ENCODE measurements at places on chromosomes 6 and 20.

DNA sequence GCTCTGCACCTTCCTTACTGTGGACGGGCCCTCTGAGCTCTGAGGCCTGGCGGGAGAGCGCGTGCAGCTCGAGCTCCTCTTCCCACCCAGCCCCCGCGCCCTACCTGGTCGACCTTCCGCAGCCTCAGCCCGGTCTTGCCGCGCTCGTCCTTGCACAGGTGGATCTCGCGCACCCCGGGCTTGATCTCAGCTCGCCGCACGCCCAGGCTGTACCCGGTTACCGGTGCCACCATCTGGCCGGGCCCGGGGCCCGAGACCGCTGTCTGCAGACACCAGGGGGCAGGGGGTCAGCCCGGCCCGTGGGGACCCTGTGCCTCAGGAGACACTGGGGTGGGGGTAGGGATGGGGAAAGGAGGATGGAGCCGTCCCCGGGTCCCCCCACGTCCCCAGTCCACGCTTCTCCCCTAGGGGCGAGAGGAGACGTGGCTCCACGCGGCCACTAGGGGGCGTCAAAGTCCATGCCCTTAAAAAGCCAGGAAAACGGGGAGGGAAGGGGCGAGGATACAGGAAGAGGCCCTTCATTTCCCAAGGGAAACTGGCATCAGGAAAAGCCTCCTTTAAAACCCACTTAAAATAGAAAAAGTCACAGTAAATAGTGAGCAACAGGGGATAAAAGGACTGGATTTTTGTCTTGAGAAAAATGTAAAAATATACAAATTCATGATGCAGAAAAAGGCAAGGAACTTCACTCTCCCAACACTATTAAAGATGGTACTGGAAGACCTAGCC, 15.5 kb downstream of the SDCBP2 start:
- peak; percentile 43 for DNase-seq

DNA sequence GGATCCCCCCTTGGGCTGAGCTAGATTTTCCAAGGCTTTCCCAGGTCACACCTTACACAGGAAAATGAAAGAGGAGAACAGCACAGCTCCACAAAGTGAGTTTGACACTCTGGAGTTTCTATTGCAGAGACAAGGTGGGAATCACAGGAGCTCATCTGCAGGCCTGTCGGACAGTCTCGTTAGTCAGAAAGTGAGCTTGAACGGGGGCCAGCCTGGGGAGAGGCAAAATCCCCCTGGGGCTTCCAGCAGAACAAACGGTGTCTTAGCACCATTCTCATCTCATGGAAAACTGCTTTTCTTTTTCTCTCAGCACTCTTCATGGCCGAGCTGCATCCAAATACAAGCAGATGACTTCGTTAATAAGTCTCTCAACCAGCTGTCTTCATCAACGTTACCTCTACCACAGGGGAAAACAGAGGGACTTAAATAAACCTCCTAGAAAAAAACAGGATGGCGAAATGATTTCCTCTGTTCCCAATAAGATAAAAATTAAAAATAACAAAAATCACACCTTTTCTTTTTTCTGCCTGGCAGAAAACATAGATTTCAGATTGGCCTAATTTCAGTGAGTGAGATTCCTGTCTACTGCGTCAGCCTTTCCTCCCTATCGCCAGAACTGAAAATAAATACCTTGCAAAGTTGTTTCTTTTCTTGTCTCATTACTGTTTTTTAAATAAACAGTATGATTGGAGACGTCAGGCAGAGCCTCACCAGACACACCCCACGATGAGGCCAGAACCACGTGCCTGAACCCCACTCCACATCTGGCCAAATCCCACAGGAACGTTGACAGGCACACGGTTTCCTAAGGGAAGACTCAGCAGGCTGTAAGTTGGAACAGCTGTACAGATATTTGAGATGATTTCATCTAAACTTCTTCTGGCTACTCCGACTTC, 219.0 kb downstream of the TTLL2 start:
- no peak for DNase-seq

- no peak for DNase-seq
Measured at GRCh38 chr20:57605878-57606277, 14.3 kb downstream of the ZBP1 start.

GRCh38 chr6:46323312-46323965, 152.7 kb upstream of the ENPP5 start:
- DNase-seq = no peak

GRCh38 chr6:156107624-156108101, 652.0 kb upstream of the NOX3 start:
- DNase-seq = no peak

DNA sequence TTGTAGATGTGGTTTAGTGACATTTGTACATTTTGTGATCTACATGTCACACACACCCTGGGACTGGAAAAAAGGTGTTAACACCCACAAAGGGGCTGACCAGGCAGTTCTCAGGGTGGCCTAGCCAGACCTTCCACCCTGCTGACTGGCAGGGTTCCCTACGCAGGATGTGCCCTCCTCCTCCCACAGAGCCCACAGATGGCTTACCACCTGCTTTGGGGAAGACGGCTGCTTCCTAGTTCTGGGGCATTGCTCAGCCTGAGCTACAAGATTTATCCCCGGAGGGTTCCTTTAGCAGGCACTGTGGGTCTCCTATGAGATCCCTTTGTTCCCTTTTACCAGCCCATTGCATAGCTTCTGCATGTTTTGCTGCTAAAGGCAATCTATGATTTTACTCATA, 35.1 kb downstream of the SNAP25 start:
- DNase-seq = no peak

DNA sequence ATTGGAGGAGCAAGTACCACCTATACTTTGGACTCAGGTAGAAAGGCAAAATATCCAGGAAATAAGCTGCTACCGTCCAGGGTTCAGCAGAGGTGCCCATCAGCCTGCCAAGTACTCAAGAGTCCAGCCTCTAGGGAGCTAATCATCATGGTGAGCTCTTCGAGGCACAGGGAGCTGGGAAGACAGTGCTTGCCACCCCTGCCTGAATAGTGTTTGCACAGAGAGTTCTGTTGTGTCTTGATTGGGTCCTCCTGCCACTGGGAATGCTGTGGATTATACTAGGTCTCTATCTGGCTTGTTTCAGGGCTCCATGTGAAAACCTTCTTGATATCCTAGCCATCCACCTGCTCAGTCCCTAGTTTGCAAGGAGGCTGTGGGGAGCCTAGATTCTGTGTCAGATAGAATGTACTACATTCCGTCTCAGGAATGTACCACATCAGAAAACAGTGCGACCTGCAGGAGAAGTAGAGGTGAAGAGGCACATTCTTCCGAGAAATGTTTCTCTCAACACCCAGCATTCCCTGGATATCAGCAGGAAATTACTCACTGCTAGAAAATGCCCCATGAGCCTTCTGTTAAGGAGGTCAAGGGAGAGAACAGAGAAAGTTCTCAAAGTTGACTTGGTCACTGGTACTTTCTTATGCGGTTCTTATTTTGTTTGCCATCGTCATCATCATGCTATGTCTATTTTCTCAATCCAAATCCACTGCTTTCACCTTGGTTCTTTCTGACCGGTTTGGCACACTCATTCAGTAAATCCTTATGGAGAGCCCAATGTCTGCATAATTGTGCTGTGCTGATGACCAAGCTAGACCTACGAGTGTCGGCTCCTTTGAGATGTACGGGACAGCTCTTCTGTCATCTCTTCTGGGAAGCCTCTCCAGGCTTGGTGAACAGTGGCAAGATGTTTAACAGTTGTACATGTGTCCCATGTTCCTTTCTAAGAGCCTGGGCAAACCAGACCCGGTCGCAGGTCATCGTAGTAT, 30.7 kb downstream of the PTPN1 start:
- DNase-seq = no peak

GRCh38 chr6:31631681-31632278, 11.3 kb downstream of the PRRC2A start:
- DNase-seq = no peak

DNA sequence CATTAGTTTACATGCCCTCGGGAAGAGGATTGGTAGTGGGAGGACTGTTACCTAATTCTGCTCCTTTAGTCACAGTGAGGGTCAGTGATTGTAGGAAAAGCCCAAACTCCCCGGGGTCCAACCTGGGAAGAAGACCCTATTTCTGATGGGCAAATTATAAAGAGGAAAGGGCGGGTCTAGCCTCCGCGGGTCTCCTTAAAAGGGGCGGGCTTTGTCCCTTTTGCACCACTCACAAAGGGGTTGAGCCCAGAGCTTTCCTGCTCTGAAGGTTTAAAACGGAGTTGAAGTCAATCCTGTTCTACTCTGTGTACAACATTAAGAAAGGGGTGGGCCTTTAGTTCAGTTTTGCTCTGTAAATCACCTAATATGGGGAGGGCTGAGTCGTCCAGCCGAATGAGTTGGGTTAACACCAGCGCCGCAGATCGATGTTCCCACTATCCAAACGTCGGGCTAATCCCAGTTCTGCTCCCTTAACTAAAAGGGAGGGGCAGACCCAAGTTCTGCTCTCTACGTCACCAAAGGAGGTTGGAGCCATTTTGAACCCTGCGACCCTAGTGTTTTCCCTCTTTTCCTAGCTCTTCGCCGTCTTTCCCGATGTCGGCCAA, 920 bp upstream of the RNF5 start:
- no peak for DNase-seq

- DNase-seq = no peak
Measured at GRCh38 chr6:71334768-71335167, 46.2 kb downstream of the OGFRL1 start.

DNA sequence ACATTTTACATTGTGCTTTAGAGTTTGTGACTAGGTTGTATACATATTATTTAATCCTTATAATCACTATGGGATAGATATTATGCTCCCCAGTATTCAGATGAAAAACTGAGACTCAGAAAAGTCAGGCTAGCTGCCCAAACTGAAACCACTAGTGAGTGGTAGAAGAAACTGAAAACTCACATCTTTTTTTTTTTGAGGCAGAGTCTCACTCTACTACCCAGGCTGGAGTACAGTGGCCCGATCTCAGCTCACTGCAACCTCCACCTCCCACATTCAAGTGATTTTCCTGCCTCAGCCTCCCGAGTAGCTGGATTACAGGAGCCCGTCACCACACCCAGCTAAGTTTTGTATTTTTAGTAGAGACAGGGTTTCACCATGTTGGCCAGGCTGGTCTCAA, 22.2 kb downstream of the RNF24 start:
- DNase-seq = no peak

GRCh38 chr6:167555836-167556235, 230.9 kb downstream of the TTLL2 start:
- no peak for DNase-seq

DNA sequence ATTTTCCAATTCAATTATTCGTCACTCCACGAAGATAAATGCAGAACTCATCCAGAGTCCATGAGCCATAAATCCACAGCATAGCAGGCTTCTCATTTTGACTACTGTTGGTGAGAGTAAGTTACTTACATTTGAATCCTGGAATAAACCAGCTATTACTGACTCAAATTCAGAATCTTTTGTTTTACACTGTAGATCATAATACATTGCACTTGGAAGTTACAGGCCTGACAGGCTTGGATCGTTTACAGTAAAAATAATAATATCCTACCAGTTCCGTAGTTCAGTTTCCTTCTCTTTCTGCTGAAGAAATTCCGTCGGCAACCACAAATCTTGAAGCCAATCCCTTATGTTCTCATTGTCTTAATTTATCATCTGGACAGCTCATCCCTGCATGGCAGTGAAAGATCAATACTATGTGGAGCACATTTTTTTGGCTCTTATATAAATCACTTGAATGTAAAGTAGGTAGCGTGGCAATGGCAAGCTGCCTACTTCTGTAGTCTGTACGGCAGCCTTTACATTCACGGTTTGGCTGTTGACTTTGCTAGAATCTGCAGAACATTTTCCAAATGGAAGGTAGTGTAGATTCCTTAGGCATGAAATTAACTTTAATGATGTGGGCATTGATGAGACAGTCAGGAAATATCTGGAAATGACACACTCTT, 142.9 kb downstream of the WDR27 start:
- DNase-seq = no peak

GRCh38 chr20:43689165-43689564, 22.3 kb downstream of the MYBL2 start:
- no peak for DNase-seq

DNA sequence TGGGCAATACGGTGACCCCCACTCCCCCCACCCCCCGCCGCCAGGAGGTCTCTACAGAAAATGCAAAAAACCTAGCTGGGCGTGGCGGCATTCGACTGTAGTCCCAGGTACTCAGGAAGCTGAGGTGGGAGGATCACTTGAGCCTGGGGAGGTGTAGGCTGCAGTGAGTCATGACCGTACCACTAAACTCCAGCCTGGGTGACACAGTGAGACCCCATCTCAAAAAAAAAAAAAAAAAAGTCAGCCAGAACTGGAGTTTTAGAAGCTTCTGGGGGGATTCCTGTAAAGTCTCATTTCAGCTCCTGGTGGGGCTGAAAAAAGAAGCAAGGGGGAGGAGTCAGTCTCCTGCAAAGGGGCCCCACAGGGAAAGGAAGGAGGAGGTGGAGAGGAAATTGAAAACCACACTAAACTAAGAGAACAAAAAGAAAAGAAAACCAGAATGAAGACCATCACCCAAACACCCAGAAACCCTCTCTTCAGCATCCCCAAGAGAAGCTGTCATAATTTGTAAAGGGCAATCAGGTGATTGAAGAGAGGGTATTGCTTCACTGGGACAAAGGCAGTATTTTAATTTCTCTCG, 50.4 kb downstream of the NOL4L start:
- DNase-seq = no peak

GRCh38 chr20:52985687-52986086, 13.5 kb downstream of the TSHZ2 start:
- DNase-seq = no peak

GRCh38 chr6:89939144-89939543, 44.9 kb downstream of the GJA10 start:
- DNase-seq = no peak

DNA sequence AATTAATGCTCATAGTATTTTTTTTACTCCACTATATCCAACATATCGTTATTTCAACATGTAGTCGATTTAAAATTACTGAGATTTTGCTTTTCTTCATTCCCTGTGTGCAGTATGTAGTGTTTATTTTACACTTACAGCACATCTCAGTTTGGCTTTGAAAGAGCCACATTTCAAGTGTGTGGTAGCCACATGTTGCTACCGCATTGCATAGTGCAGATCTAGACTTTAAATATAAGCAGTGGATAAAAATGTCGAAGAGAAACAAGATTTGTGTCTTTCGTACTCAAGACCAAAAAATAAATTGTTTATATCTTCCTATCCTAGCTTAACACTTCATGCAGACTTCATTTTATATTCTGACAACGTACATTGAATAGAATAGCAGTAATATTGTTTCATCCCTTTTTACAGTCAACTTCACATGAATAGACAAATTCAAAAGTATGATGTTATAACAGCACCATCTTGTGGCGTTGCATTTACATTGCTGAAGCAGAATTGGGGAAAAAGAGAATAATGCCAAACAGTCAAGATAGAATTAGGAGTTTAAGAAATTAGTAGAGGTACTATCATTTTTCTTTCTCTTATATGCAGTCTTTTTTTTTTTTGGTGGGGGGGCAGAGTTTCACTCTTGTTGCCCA, 29.9 kb downstream of the FBXO5 start:
- DNase-seq = no peak

DNA sequence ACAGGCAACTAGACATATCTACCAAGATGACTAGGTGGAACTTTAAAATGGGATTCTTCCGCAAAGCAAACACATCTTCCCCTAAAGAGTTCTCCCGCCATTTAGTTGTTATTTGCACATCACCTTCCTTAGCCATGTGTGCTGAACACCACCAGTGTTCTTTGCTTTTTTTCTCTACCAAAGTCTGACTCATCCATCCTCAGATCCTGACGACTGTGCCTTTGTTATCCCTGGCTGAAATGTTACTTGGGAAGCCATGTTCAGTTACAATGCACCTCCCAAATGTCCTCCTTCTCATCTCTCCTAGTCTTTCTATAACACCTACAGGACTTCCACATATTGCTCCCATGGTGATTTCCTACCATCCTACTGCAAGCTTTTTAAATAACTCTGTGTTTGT, 593.5 kb upstream of the ARID1B start:
- DNase-seq = no peak

- DNase-seq = no peak
Measured at GRCh38 chr6:163329991-163330390, 84.5 kb upstream of the QKI start.

Data from activated CD4-positive, CD25-positive, alpha-beta regulatory T cell (primary cell).